ENCODE measurements at places on chromosomes 12 and 14.

GRCh38 chr12:22467190-22467589 lies 77.2 kb downstream of the C2CD5 start:
- DNase-seq = peak; percentile 6

DNA sequence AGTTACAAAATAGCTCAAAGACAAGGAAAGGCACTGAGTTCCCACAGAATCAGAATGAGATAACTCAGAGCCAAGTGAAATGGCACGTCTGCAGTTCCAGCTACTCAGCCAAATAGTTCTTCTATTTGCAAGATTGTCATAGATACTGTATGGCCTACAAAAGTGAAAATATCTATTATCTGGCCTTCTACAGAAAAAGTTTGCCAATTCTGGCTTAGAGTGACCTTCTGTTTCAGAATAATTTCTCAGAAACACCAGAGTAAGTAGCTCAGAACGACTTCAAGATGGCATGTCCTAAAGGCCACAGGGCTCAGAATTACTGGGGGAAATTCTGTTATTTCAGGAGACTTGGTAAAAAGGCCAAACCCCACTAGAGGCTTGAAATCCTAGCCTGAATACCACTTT lies 10.7 kb upstream of the RTRAF start:
- no peak for DNase-seq

DNA sequence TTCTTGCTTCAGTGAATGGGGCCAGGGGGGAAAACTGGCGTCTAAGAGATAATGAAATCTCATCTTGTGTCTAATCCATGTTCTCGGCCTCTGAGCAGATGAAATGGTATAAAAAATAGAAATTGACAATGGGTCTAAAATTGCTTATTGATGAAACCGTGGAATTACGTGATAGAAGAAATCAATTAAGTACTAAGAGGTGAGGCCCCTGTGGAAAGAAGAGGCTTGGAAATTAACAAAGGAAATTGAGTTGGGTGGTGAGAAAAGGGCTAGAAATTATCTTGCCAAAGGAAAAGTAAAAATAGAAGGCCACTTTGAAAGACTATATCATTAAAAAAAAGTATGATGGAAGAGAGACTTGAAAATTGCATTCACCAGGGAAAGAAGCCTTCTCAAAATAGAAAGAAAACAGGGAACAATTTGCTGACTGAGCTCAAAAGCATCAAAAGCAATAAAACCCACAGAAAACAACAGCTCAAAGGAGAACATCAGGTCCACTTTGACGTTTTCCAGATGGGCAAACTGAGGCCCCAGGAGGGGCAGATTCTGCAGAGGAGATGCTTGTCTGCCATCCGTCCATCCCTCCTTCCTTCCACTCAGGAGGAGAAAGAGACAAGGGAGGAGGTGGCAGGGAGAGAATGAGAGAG lies 226.1 kb upstream of the RTL1 start:
- no peak for DNase-seq

GRCh38 chr12:25787701-25788100 lies 170.8 kb upstream of the RASSF8 start:
- DNase-seq = no peak

DNA sequence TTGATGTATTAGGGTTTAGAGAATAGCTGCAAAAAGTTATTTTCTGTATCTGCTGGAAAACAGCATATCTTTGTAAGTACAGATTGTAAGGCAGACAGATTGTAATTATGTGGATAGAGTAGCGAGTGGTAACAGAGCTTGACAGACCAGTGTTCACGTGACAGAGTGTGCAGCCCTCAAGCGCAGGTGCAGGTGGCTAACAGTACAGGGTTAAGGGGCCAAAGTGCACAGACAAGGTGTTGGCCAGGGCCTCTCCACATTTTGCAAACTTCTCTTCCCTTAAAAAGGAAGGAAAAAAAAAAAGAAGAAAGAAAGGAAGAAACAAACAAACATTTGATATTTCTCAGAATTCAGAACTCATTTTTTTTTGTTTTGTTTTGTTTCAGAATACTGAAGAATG lies 25.2 kb upstream of the KLHL42 start:
- no peak for DNase-seq

- DNase-seq = no peak
Measured at GRCh38 chr14:68088451-68088854, 268.9 kb downstream of the RAD51B start.

DNA sequence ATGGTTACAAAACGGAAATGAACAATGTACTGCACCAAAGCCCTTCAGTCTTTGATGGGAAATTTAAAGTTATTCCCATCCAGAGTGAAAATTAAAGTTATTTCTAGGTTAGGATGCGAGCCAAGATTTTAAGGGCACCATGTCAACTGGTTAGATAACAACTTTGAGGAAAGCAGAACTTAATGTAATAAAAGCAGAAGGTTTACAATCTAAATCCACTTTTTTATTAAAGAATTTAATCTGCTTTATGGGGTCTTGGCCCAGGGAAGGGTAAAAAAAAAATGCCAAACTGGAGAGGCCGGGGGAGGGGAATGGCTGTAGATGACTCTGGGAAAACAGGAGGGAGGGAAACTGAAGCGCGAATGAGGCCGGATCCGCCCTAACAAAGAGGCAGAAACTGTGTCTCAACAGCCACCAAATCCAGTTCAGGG lies 108.2 kb upstream of the ATF7IP start:
- no peak for DNase-seq
